ENCODE measurements at places on chromosomes 5 and 9.
A peak's percentile ranks its signal among the peaks of the same experiment; 100 is the strongest.

- no peak for DNase-seq
These were observed 243.2 kb downstream of the CDK5RAP2 start for GRCh38 chr9:120336753-120337090.

- no peak for DNase-seq
These were observed 501.9 kb downstream of the KDM4C start for GRCh38 chr9:7259544-7260241.

DNA sequence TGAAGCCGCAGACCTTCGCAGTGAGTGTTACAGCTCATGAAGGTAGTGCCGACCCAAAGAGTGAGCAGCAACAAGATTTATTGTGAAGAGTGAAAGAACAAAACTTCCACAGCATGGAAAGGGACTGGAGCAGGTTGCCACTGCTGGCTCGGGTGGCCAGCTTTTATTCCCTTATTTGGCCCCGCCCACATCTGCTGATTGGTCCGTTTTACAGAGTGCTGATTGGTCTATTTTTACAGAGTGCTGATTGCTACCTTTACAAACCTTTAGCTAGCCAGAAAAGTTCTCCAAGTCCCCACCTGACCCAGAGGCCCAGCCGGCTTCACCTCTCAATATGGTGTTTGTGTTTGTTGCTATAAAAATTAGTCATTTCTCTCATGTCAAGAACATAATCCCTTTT, 49.7 kb downstream of the RECK start:
- DNase-seq = no peak

GRCh38 chr5:173920024-173920753, 32.0 kb downstream of the CPEB4 start:
- DNase-seq = no peak

- no peak for DNase-seq
These were observed 46.8 kb upstream of the NKD2 start for GRCh38 chr5:961711-962240.

- no peak for DNase-seq
These were observed 492 bp downstream of the TENT2 start for GRCh38 chr5:79612667-79613198.

DNA sequence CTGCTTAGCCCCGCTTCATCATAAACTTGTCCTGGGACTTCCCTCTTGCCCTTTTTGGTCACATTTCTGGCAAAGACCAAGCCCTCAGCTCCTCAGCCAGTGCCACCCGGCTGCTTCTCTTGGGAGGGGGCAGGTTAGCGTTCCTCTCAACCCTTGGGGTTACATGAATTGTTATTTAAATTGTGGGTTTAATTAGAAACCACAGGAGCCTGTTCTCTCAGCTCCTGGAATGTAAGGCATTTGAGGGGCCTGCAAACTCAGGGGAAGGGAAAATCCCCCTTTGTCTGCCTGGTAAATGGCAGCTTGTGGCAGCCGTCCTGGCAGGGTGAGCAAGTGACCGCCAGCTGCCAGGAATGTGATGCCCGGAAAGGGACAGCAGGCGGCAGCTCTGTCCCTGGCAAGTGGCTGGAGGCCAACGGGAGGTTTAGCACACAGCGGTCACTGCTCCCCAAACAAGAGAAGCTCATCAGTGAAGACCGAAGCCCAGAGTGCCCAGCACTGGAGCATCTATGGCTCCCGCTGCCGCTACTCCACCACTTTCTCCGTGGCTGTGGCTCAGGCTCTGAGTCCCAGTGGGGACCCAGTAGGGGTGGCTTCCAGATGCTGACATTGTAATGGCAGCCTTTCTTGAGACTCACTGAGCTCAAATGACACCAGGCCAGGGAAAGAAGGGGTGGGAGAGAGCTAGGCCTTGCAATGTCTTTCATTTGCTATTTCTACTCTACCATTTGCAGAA, 51.7 kb downstream of the SHB start:
- no peak for DNase-seq

GRCh38 chr5:7823594-7823993, 27.3 kb downstream of the CFAP90 start:
- DNase-seq = no peak

GRCh38 chr9:36276781-36277181, 18.5 kb upstream of the GNE start:
- no peak for DNase-seq

GRCh38 chr5:67233075-67233474, 36.5 kb upstream of the CD180 start:
- no peak for DNase-seq

DNA sequence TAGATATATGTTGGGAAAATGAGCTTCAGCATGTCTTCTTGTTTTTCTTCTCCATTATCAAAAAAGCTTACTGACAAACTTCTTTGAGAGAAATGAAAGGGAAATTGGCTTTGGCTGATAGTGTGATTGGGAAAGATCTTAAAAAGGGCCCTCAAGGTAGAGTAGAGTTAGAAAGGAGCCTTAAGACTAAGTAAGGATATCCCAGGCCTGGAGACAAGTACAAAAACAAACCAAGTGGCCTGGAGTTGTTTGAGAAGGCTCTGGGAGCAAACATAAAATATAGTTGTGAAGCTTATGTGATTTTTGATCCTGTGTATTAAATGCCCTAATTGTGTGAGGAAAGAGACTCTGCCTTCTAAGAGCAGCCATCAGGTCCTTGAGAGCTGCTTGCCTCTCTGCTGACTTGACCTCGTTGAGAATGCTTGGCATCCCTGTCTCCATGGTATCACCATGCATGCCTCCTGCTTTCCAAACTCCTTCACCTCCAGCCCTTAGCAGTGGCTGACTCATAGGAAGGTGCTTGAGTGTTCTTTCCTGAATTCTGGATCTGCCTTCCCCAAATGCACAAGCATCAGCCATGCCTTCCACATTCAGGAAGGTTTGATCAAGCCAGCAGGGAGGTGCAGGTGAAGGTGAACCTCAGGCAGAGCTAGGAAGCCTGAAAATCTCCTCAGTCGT, 78.9 kb downstream of the SMARCA2 start:
- DNase-seq = no peak

DNA sequence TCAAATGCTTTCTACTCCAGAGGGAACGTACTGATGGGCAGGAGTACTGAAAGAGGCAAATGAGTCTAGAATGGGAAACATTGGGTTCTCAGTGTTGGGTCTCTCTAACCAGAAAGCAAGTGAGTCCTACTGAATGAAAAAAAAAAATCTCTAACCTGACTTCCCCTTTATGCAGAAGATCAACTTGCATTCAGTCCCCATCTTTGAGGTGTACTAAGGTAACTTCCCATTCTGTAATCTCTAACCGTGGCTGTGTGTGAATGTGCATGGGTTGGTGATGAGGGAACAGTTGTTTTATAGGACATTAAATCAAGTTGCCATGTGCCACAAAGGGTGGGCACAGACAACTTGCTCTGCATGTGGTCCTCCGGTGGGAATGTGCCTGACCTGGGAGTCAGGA, 264.6 kb upstream of the CLINT1 start:
- no peak for DNase-seq

DNA sequence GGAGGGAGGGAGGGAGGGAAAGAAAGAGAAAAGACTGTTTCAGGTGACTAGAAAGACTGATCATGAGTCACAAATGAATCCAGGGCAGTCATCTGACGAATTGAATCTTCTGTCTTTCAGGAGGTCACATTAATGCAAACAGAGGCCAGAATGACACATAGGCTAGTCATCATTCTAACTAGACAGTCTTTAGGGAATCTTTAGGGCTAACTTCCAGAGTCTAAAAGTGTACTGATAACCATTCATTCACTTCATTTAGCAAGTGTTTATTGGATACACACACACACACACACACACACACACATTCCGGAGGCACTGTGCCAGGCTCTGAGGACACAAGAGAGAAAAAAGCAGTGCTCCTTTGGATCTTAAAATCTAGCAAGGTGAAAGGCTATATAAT, 156.7 kb downstream of the EBF1 start:
- no peak for DNase-seq

DNA sequence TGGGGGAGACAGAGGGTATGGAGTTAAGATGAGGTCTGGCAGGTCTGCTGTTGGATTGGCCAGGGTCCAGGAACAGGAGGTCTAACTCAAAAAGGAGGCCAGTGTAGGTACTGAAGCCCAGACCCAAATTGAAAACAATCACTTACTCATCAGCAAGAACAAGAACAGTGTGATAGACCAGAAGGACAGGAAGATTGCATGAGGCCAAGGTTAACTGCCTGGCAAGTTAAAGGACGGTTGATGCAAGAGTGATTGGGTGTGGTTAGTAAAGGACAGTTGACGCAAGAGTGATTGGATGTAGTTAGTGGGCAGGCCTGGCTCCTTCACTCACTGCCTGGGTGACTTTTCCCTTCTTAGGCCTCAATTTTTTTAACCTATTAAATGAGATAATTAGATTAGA, 132.6 kb downstream of the PDZD2 start:
- no peak for DNase-seq

- DNase-seq = no peak
These were observed 77.0 kb upstream of the STARD4 start for GRCh38 chr5:111589316-111589715.

- no peak for DNase-seq
These were observed 135.5 kb downstream of the CCDC192 start for GRCh38 chr5:127838661-127839060.

- DNase-seq = peak; percentile 27
These were observed 33.5 kb upstream of the EBF1 start for GRCh38 chr5:159133041-159133741.

DNA sequence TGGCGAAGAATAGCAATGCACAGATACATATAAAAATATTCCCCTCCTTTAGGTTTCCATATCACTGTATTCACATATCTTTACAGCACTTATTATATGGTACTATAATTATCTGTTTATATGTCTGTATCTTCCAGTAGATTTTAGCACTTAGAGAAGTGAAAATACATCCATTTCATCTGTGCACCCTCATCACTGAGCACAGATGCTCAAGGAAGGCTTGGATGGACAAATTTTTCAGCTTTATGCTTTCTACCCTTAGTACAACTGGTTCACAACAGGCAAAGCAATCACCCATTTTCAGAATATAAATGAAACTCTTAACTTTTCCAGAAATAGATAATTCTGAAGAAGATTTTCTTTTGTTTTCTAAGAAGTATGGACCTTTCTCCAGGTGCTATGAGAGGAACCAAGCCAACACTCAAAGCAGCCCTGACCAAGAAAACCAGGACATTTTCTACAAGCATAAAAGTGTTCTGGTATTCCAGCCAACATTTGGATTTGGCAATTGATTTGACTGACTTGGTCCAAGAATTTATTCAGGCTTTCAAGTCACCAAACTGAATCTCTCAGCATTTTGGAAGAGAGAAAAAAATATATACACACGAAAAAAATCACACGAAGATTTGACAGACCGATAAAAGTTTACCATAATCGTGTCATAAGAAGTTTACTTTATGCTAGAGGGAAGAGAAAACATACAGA, 170.2 kb upstream of the CD180 start:
- DNase-seq = no peak

DNA sequence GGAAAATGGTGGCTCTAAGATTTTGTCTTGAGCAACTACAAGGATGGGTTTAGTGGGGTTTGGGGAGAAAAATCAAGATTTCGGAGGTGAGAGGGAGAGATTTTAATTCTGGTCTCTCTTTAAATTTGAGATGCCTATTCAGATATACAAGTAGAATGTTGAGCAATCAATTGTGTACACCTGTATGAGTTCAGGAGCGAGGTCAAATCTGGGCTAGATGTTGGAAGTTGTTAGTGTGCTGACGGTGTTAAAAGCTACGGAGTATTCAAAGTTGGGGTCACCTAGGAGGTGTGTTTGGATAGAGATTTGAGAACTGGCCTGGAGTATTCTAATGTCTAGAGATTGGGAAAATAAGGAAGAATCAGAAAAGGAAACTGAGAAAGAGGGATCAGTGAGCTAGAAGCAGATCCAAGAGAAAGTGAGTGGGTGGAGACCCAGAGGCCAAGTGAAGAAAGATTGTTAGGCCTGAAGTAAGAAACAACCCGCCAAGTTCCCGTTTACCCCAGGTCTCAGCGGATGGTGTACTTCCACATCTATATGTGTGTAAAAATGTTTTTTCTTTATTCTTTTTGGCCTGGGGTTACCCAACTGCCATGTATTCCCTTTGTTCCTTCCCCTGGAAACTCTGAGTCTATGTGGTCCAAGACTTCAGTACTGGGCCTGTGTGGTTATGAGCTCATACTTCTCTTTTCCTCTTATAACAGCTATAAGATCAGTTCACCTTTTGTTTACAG, 11.9 kb upstream of the ARHGAP26 start:
- DNase-seq = no peak

DNA sequence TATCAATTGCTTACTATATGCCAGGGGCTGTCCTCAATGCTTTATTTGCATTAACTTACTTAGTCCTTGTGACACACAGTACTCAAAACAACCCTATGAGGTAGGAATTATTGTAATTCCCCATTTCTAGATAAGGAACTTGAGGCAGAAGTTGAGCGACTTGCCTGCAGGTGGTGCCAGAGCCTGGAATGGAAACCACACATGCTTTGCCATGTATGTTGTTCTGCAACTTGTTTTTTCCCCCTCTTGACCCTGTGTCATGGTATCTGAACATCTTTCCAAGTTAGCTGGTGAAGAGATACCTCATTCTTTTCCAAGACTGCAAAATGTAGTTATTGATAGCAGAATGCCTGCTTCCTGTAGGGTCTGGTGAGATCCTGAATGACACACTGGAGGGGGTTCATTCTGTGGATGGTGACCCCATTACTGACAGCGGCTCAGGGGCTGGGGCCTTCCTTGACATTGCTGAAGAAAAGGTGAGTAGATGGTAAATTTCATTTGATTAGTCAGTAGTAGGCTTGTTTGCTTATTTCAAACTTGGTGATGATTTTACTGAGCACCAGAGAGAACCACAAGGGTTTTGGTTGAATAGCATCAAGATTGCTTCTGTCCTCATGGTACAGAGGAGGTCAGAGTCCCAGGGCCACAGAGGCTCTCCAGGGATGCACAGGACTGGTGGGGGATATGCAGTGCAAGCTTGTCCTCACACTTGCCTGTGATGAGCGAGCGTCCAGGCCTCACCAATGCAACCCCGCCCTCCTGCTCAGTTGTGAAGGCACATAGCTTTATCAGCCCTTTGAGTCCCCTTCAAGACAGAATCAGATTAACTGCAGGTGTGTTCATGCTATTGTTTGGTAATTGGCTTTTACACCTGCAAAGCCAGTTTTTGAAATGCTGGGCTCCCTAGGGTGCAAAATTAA, 57.0 kb downstream of the COL15A1 start:
- DNase-seq = no peak

DNA sequence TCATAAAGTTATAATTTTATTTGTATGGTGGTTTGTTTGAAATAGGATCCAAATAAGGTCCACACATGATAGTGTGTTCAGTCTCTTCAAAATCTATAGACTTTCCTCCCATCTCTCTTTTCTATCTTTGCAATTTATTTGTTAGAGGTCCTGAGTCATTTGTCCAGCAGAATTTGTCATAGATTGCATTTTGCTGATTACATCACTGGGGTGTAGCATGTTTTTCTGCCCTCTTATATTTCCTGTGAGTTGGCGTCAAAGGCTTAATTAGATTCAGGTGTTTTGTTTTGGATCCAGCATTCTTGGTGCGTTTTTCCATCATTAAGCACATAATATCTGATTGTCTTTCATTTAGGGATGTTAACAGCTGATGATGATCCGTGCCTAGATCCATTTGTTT, 15.0 kb downstream of the CYFIP2 start:
- DNase-seq = no peak

- DNase-seq = no peak
These were observed 488.5 kb downstream of the CYLC2 start for GRCh38 chr9:103483471-103484096.
